ENCODE measurements at places on chromosomes 11 and 22.

- no peak for DNase-seq
Observed at GRCh38 chr11:69711822-69712801, 8.3 kb upstream of the FGF19 start.

GRCh38 chr11:20739577-20739976 lies 70.2 kb downstream of the NELL1 start:
- no peak for DNase-seq

DNA sequence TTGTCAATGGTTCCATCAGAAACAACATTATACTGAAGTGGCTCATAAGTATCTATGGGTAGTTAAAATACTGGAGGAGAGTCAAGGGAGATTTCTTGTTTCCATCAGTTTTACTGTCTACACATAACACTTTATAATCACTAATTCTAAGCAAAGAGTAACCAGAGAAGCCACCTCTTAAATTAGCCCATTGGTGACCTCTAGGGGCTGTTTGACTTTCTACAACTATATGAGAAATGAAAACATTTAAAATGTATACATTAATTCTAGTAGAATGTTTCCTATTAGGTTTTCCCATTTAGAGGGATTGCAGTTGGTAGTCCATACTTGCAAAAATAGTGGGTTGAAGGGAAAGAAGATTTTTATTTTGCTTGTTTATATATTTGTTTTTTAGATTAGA lies 504.3 kb downstream of the FAM181B start:
- peak; percentile 4 for DNase-seq

GRCh38 chr11:64102005-64102738 lies 63.7 kb downstream of the MACROD1 start:
- DNase-seq, result no peak

GRCh38 chr11:34996958-34997357 lies 80.5 kb downstream of the PDHX start:
- no peak for DNase-seq

DNA sequence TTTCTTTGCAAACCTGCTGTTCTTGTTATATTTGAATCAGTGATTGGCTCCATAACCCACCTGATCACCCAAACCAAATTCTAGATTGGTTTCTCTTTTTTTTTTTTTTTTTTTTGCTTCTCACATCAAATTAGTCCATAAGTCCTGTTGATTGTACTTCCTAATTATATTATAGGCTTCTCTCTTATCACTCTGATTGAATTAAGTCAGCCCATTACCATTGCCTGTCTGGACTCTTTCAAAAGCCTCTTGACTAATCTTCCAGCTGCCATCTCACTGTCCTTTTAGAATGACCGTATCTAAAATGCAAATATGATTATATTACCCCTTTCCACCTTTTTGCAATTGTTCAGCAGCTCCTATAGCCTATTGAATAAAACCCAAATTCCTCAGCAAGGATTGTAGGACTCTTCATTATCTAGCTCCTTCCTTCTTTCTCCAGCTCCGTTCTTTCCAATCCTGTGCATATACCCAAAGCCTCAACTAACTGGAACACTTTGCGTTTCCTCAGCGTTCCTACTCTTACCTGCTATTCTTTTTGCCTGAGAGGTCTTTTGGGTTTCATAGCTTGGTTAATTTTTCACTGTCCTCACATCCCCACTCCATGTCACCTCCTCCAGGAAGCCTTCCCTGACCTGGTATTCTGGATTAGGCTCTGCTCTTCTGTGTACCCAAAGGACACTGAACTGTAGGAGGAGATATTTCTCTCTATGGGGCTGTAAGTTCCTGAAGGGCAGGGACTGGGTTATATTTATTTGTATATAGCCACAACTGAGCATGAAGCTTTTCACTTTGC lies 423.3 kb downstream of the TMEM135 start:
- DNase-seq, result no peak

GRCh38 chr11:59463190-59463641 lies 6.5 kb downstream of the OR4D6 start:
- DNase-seq, result no peak

DNA sequence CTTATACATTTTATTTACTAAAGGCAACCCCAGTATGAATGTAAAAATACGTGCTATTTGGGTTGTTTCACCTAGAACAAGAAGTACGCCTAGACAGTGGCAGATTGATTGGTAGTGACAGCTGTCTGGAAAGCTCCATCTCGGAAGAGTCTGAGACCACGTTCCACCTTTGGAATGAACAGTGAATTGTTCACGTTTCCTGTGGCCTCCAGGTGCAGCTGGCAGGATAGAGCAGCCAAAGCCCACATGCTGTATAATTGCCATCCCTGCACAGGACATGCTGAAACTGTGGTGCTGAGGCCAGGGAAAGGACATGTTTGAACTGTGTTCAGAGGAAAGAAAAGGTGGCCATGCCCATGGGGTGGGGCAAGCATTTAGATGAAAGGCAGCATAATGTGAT lies 218.7 kb upstream of the MTNR1B start:
- DNase-seq, result no peak

GRCh38 chr22:29772170-29772641 lies 5.0 kb downstream of the UQCR10 start:
- DNase-seq, result no peak

GRCh38 chr11:69601011-69601975 lies 39.7 kb upstream of the CCND1 start:
- DNase-seq, result no peak

DNA sequence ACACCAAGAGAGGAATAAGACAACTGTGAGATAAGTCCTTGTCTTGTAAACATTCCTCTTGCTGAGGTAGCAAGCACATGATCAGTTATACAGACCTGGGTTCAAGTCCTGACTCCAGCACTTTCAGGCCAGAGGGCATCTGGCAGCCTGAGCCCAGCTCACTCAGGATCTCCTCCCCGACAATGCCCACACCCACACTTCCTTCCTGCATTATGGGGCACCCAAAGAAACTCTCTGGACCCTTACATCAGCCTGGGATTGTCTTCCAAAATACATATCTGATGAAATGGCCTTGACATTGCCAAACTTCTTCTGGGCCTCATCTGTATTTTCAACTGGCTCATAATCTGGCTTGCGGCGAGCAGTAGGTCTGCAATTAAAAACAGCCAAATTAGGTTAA lies 48.6 kb downstream of the ARFGAP3 start:
- DNase-seq, result no peak

- DNase-seq, result no peak
Observed at GRCh38 chr22:42332089-42332488, 61.6 kb upstream of the TCF20 start.

GRCh38 chr11:98549571-98549970 lies 471.2 kb upstream of the CNTN5 start:
- DNase-seq, result no peak

GRCh38 chr22:49021131-49021925 lies 806.3 kb downstream of the BRD1 start:
- no peak for DNase-seq

DNA sequence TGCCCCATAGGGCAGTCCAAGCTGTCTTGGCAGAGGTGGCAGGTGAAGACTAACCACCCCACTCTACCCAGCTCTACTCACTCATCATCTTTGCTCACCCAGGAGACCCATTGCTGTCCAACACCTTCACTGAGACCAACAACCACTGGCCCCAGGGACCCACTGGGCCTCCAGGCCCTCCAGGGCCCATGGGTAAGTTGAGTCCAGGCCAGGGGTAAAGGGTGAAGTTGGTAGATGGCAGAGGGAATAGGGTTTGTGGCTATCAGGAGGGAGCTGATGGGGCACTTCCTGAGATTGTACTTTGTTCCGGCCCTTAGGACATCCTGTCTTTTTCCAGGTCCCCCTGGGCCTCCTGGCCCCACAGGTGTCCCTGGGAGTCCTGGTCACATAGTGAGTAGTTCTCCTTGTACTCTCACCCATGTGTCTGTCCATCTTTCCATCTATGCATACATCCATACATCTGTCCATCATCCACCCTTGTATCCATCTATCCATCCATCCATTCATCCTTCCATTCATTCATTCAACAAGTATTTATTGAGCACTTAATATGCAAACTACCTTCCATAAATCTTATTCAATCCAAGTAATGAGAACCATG lies 27.7 kb downstream of the EMID1 start:
- DNase-seq, result no peak

DNA sequence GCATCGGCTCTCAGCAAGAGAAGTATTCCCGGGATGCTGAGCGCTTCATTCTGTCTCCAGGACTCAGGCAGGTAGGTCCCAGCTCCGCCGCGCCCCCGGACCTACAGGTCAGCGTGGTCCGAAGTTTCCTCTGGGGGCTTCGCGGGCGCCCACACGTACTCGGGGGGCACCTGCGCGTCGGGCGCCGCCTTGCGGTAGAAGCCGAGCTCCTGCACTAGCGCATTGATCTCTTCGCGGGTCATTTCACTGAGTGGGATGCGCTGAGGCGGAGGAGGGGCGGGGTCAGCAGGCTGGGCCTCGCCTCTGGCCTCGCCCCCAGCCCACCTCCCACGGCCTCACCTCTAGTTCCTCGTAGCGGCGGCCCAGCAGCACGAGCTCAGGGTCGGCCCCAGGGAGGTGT lies 2.5 kb downstream of the SELENOM start:
- DNase-seq, result no peak

DNA sequence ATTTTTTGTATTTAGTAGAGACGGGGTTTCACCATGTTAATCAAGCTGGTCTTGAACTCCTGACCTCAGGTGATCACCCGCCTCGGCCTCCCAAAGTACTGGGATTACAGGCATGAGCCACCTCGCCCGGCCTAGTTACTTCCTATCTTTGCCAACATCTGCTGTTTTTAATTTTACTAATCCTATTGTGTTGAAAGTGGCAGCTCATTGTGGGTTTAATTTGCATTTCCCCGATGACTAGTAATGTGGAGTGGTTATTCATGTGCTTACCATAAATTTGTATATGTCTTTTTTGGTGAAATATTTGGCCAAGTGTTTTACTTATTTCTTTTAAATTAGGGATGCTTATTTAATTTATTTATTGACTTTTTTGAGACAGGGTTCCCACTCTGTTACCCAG lies 74.2 kb upstream of the SLC25A18 start:
- no peak for DNase-seq

- DNase-seq, result no peak
Observed at GRCh38 chr11:83147895-83148294, 9.0 kb upstream of the PCF11 start.

GRCh38 chr11:28114116-28114515 lies 5.9 kb downstream of the METTL15 start:
- DNase-seq, result no peak

DNA sequence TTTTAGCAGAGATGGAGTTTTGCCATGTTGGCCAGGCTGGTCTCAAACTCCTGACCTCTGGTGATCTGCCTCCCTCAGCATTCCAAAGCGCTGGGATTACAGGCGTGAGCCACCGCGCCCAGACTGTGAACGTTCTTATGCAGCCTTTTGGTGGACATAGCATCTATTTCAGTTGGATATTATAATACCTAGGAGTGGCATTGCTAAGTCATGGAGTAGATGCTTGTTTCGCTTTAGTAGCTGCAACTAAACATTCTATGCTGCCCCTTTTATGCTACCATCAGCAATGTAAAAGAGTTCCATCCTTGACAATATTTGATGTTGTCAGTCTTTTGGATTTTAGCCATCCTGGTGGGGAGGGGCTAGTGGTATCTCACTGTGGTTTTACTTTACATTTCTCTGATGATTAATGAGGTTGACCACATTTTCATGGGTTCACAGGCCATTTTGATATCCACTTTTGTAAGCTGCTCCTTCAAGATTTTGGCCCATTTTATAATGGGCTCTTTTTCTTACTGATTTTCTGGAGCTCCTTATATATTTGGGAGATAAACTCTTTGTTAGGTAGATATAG lies 16.5 kb upstream of the APOBEC3A start:
- no peak for DNase-seq

- DNase-seq, result peak; percentile 55
Observed at GRCh38 chr11:114110952-114111947, 51.7 kb downstream of the ZBTB16 start.

- no peak for DNase-seq
Observed at GRCh38 chr11:128448200-128448886, 139.0 kb downstream of the ETS1 start.

DNA sequence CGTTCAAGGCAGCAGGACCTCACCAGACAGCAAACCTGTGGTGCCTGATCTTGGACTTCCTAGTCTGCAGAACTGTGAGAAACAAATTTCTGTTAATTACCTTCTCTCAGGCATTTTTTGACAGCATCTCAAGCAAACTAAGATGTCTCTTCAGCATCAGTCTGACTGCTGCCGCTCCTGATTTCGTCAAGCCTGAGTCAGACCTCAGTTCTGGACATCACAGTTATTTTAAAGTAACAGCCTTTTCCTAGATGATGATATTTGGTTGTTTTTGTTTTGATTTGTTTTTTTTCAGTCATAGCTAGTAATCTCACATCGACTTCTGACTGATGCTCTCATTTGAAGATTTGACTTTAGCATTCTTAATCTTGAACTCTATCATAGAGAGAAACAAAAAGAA lies 71.9 kb downstream of the BLID start:
- DNase-seq, result no peak
